Fibroblast of skin of right biceps (primary cell): ENCODE measurements at places on chromosomes 2 and 18.

DNA sequence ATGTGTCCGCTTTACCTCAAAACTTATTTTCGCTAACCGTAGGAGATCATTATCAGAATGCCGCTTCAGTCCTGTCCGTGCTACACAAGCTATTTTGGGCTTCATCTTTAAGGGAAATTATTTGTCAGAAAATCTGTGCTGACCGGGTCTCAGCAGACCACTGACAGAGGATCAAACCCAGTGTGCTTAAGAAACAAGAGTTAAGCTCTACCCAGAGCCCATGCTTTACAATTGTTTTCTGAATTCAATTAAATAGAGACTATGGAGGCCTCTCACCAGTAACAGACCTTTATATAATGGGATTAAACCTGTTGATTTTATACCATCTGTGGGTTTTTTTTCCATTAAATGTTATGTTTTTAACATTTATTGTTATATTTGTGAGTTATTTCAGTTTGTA is 1956.7 kb upstream of the PIK3C3 start:
- no peak for DNase-seq

GRCh38 chr2:171210864-171211431 is 50.3 kb upstream of the TLK1 start:
- no peak for DNase-seq

- DNase-seq: no peak
These were observed 40.9 kb upstream of the CCDC88A start for GRCh38 chr2:55460562-55460961.

DNA sequence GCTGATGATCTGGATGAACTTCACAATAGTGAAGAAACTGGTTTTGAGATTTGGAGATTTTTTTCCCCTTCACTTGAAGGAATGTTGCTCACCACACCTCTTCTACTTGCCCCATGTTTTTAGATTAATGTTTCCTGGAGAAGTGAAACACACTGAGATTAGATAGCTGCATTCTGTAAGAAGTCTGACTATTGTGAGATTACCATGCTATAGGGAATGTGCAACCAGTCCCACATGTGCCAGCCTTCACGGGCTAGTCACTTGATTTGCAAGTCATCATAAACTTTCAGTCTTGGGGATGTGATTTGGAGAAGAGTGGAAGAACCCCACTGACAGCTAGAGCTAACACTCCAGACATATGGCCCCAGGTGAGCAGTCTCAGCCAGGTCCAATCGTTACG is 7.4 kb upstream of the CCNYL1 start:
- no peak for DNase-seq

GRCh38 chr2:12719400-12720277 is 2.9 kb downstream of the TRIB2 start:
- DNase-seq: peak; percentile 80

- DNase-seq: peak; percentile 43
These were observed 40.6 kb upstream of the CCBE1 start for GRCh38 chr18:59737776-59738300.

DNA sequence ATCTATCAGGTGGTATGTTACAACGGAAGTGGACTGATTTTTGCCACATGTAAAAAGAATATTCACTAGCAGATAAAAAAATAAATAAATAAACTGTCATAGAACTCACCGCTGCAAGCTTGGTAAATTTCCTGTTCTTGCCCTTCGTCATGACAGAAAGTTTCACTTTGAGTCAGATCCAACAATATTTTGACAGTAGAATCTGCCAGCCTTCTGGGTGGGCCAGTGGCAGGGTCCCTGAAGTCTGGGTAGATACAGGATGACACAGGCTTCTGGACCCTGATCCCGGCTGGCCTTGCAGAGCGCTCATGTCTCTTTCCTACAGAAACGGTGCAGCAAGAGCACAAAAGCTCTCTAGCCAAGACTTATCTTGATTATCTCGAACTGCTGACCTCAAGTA is 97.8 kb upstream of the PMAIP1 start:
- no peak for DNase-seq

GRCh38 chr2:237333748-237334147 is 80.2 kb downstream of the COL6A3 start:
- DNase-seq: no peak

GRCh38 chr2:140593132-140593531 is 1537.7 kb downstream of the LRP1B start:
- no peak for DNase-seq

DNA sequence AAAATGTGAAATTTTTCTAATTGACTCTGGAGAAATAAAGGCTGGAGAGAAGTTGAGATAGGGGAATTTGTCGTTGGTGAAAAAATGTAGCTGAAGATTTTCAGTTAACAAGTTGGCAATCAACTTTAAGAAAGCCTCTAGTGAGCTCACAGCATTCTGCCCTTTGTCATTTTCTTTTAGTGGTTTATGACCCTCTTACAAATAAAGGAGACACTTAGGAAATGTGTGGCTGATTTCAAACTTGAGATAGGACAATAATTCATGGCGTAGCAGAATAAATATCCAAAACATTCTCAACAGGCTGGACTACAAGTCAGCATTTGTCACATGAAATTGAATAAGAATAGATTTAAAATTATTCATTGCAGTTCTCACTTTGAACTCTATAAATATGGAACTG is 412.5 kb upstream of the SPHKAP start:
- DNase-seq: no peak

GRCh38 chr2:37827911-37828511 is 97.1 kb upstream of the RMDN2 start:
- DNase-seq: peak; percentile 96

DNA sequence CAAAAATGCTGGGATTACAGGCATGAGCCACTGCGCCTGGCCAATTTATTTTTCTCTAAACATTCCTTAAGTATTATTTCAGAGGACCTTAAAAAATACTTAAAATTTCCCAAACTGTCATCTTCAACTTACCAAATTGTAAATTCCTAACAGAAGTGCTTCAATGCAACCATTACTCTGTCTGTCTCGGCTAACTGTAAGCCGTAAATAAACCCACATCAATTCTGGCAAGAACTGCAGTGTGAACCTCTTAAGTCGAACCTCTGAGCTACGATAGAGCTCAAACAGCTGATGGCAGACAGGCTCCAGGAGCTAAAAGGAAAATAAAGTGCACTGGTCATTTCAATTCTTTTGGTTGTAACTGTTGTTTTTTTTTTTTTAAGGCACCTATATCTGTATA is 53.4 kb upstream of the ORC2 start:
- DNase-seq: no peak

DNA sequence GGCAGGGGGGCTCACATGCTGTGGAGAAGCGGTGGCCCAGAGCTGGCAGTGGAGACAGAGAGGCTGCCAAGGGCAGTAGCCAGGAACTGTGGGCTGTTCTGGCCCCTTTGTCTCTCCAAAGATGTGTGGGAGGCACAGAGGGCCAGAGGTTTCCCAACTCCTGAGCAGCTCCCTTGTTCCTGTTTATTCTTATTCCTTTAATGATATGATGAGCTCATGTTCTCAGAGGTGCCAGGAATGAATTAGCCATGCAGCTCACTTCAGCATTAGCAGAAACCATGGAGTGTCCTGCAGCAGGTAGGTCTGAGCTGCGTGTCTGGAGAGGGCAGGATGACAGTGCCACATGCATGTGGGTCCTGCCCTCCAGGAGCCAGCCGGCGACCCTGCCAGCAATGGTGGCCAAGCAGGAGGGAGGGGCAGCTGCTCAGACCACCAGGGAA is 77.9 kb upstream of the FZD7 start:
- no peak for DNase-seq

GRCh38 chr2:144518748-144519596 is 947 bp downstream of the ZEB2 start:
- DNase-seq: no peak

DNA sequence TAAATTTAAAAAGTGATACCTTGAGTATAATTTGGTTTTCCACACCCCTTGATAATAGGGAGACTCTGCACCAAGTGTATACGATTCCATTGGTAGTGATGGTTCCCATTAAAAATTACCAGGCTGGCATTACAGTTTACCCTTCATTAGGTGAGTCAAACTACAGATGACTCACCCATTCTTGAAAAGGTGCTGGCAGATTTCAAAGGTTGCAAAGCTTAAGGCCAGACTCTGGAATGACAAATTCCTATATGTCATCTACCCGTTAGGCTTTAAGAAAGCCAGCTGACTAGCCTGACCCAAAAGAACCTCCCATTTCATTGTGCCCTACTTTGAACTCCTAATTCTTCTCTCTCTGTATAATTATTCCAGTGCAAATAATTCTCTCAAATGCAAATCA is 124.4 kb downstream of the LRRTM4 start:
- no peak for DNase-seq

DNA sequence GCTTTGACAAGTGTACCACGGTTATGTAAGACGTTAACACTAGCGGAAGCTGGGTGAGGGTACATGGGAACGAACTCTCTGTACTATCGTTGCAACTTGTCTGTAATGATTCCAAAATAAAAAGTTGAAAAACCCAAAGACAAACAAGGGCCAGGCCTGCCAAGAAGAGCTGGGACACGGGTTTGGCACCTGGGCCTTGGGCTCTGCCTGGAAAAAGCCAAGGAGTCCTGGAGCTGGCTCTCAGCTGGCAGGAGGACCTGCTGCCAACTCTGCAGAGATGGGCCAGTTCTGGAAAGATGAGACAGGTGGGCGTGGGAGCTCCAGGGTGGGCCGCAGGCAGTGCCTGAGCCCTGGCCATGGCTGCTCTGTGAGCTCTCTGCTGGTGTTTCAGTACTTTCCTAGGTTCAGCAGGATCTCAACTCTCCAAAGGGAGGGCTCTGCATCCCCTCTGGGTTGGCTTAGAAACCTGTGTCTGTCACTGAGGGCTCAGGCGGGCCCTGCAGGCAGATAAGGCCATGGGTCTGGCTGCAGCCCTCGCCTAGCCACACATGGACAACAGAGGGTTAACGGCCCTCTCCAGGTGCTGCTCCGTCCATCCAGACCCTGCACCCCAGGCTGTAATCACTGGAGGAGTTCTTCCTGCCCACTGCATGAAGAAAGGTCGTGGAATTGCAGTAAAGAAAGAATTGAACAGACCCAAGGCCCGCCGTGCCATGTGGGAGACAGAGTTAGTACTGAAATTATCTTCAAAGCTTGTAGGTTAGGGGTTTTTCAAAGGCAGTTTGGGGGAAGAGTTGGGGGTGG is 89.9 kb downstream of the RHOB start:
- DNase-seq: no peak

- peak; percentile 54 for DNase-seq
These were observed 77.1 kb downstream of the SPRED2 start for GRCh38 chr2:65355186-65355831.

DNA sequence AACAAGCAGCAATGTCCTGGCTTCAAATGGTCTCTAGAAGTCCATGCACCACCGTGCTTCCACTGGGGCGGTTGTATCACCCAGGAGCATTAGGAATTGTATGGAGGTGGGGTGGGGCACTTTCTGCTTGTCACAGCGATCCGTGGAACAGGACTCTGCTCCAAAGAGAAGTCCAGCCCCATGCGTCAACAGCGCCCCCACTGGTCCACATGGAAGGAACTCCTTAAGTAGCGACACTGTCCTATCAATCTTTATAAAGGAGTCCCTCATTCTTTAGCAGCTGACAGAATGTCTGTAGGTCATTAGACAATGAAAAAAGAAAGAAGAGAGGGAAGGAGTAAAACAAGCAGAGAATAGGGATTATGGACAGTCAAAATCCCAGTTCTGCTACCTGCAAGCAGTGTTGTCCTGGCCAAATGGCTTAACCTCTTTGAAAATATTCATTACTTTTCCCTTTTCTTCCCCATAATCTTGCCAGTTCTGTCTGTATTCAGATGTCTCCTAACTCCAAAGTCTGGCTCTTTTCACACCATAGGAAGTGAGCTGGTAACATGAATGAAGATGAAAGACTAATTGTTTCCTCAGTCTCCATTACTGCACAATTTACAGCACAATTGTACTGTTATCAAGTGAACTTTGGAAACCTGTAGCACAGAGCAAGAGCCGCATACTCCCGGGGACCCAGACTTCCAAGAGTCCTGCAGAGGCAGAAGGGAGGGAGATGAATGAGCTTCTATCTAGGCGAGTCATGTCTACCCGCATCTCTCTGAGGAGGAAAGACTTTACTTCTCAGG is 9.9 kb downstream of the NFE2L2 start:
- peak; percentile 70 for DNase-seq

DNA sequence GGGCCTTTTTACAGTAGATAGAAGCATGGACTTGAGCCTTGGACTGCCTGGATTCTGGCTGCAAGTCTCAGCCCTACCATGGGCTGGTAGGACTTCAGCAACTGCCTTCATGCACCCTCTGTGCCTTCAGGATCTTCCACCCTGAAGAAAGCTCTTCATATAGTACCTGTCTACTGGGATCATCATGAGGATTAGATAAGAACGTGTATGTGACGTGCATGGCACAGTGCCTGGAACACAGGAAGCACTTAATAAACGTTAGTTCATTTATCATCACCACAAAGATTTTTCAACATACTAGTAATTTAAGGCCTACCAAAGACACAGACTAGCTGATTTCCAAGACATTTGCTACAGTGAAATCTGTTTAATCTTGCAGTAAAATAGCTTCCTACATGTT is 53.2 kb upstream of the ITM2C start:
- peak; percentile 60 for DNase-seq

DNA sequence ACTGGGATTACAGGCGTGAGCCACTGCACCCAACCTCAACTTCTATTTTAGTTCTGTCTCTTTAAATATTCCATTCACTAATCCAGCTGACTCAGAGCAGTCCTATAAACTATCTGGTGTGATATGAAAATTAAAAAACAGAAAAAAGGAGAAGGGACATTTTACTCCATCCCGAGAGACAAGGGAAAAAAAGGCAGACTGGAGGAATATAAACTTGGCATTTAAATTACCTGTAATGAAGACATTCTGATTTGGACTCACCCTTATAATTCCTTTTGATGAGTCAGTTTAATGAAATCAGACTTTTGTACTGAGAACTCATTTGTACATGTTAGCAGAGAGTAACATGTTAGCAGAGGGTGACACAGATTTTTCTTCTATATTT is 74.8 kb upstream of the RIOK3 start:
- DNase-seq: peak; percentile 44

- DNase-seq: no peak
These were observed 86.5 kb upstream of the SLC14A2 start for GRCh38 chr18:45528712-45529336.

DNA sequence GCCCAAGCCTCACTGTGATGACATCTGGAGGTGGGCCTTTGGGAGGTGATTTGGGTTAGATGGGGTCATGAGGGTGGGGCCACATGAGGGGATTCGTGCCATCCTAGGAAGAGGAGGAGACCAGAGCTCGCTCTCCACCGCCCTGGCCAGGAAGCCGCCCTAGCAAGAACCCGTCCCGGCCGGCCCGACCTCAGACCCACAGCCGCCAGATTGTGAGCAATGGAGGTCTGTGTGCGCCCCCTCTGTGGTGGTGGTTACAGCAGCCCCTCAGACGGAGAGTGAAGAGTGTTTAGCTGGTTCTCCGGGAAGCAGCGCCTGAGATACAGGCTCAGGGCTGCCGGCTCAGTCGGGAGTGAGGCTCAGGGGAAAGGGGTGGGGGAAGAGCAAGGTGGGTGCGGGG is 83.3 kb downstream of the RTP5 start:
- no peak for DNase-seq

- peak; percentile 20 for DNase-seq
These were observed 360.1 kb upstream of the CHAC2 start for GRCh38 chr2:53407363-53408080.

GRCh38 chr2:174659069-174659900 is 61.7 kb upstream of the WIPF1 start:
- no peak for DNase-seq
